ENCODE measurements at places on chromosomes 3 and 15. TPM values are rescaled to one million over a fixed set of nuclear protein-coding genes. Genes with fewer than 3 reads are reported as not detected.

DNA sequence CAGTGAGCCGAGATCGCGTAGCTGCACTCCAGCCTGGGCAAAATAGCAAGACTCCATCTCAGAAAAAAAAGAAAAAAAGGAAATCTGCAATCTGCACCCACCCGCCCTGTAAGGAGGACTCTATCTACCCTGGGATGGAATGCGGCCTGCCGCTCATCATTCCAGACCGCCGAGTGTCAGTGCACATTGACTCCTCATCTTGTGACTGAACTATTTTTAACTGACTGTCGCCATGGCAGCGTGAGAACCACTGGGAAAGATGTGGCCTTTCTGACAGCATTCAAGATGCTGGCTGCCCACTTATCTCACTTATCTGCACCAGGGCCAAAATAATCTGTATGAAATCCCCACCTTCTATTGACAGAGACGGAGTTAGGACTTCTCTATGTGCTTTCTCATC lies 38.8 kb upstream of the ANKRD34C start:
- H3K4me3 ChIP-seq: no peak overlapping the region
- H3K36me3 ChIP-seq: no peaks in the 10 kb centered on the region
- no peak overlapping the region for H3K27ac ChIP-seq
- no peaks in the 10 kb centered on the region for H3K27me3 ChIP-seq
- DNase-seq: no peak
- H3K4me1 ChIP-seq: peaks cover 15% of the 10 kb centered on the region

DNA sequence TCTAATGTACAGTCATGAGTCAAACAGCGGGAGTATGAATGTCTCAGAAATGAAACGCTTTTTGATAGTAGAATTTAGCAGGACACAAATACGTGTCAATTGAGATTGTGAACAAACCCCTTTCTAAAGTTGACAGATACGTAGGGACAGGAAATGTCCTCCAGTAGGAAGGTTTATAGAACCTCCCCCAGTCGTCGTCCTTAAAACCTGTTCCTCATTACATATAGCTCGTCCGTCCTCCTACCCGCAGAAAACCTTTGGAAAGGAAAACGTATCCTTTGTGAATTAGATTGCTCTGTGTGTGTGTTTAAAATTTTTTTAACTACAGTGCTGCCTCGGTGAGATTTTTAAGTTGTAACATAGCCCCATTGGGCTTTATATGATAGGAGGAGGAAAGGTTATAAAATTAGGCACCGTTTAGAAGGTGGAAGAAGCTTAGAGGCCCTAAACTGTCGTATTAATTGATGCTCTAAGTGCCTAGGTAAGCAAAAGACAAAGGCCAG lies 4.1 kb downstream of the UBE2E1 start:
- no peak for DNase-seq
- peak overlapping the region; percentile 97 for H3K4me3 ChIP-seq
- peaks cover 30% of the 10 kb centered on the region for H3K36me3 ChIP-seq
- peak overlapping the region; percentile 91 for H3K27ac ChIP-seq
- H3K27me3 ChIP-seq: no peaks in the 10 kb centered on the region
- peaks cover 57% of the 10 kb centered on the region for H3K4me1 ChIP-seq

POLR2H gene
- 118 TPM for total RNA-seq

MYRIP gene
- 2.1 TPM for total RNA-seq

BFSP2 gene
- total RNA-seq: not detected

- no peaks in the 10 kb centered on the region for H3K27me3 ChIP-seq
- H3K27ac ChIP-seq: peak overlapping the region; percentile 83
- H3K36me3 ChIP-seq: no peaks in the 10 kb centered on the region
- H3K4me1 ChIP-seq: peaks cover 11% of the 10 kb centered on the region
- H3K4me3 ChIP-seq: no peak overlapping the region
Observed at GRCh38 chr3:151871639-151872468, 1.6 kb upstream of the SUCNR1 start.

MELTF gene
- total RNA-seq: 8.7 TPM

GRCh38 chr15:60115579-60116380 lies 111.7 kb downstream of the FOXB1 start:
- peaks cover 13% of the 10 kb centered on the region for H3K27me3 ChIP-seq
- H3K36me3 ChIP-seq: no peaks in the 10 kb centered on the region
- no peak for DNase-seq
- H3K4me3 ChIP-seq: no peak overlapping the region
- peak overlapping the region; percentile 1 for H3K27ac ChIP-seq

All from WTC11 (cell line).